ENCODE measurements at places on chromosomes 5 and 9. TPM values are rescaled to one million over a fixed set of nuclear protein-coding genes. Genes with fewer than 3 reads are reported as not detected.

Gene LHX6
- 6.6 TPM for polyA plus RNA-seq

Gene GPX8
- 58.8 TPM for polyA plus RNA-seq

Gene CARTPT
- not detected for polyA plus RNA-seq

Gene HMCN2
- 0.98 TPM for polyA plus RNA-seq

Gene SPINK6
- polyA plus RNA-seq = not detected

Gene GFRA3
- polyA plus RNA-seq = 0.61 TPM

Gene SPINK4
- not detected for polyA plus RNA-seq

Gene MARCOL
- polyA plus RNA-seq = not detected

Gene GRIA1
- 0.11 TPM for polyA plus RNA-seq
